ENCODE measurements at places on chromosomes 7 and 10.

GRCh38 chr7:132402096-132402495 lies 174.2 kb downstream of the PLXNA4 start:
- DNase-seq: no peak

DNA sequence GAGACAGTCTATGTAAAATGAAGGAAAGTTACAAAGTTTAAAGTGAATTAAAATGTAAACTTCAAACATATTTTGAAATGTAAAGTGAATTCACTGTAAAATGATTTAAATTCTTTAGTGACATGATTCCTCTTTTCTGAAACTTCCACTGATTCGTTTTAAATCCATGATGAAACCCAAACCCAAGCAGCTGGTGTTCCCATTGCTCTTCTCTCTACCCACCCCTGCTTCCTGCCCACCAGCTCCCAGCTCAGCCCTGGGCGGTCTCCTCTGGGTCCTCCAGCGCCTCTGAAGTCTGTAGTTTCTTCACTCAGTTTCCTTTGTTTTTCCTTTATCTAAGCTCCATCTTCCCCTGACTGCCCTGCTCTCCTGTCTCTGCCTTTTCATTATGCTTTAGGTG lies 175.9 kb downstream of the SNX10 start:
- no peak for DNase-seq

DNA sequence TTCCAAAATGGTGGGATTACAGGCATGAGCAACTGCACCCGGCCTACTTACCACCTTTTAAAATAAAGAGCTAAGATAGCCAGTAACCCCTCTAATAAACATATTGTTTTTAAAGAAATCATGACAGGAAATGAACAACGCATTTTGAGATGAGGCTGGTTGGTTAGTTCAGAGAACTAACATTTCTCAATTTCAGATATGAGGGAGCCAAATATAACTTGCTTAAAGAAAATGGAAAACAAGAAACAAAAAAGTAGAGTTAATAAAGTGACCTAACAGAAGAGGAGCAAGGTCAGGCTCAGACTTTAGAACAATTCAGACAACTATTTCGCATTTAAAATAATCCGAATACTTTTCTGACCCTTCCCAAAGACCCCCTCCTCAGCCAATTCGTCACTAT lies 254.9 kb upstream of the PHF14 start:
- no peak for DNase-seq

GRCh38 chr10:631266-631665 lies 58.2 kb downstream of the DIP2C start:
- DNase-seq: no peak
